NCI-H1105 (cell line): ENCODE measurements at places on chromosomes 12 and 14.
A peak's percentile ranks its signal among the peaks of the same experiment; 100 is the strongest.

DNA sequence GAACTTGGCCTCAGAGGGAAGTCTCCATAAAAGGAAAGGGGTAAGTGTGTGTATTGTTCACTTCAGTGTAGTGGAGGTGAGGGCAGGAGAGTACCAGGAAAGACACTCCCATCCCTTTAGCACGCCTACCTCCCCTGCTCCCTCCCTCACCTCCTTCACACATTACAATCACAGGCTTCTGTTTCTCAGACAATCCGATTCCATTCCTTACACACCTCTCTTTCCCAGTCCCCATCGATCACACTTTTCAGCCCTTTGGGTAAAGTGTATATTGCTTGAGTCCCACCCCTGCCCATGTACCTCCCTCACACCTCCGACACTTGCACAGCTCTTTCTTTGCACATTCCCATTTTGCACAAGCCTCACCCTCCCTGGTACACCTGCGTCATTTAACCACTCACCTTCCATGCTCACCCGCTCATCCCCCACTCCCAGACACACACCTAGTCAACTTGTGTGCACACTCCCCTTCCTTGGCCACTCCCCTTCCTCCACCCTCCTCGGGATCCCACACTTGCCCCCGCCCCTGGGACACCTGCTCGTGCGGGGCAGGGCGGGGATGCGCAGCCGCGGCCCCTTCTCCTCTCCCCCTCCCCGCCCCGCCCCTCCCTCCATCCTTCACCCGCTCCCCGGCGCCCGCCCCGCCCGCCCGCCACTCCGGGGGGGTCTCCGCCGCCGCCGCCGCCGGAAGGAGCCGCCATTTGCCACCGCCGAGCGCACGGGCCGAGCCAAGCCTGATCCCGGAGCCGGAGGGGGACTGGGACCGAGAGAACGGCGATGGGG, at the start of gene MARCHF9:
Gene MARCHF9, plus strand, starts transcription at position 693 of the 783 bp plus-strand sequence. CDS start 426 bp downstream, outside the sequence.
- DNase-seq = peak; percentile 56

GRCh38 chr12:104671409-104672095, 214.8 kb downstream of the CHST11 start:
- no peak for DNase-seq

DNA sequence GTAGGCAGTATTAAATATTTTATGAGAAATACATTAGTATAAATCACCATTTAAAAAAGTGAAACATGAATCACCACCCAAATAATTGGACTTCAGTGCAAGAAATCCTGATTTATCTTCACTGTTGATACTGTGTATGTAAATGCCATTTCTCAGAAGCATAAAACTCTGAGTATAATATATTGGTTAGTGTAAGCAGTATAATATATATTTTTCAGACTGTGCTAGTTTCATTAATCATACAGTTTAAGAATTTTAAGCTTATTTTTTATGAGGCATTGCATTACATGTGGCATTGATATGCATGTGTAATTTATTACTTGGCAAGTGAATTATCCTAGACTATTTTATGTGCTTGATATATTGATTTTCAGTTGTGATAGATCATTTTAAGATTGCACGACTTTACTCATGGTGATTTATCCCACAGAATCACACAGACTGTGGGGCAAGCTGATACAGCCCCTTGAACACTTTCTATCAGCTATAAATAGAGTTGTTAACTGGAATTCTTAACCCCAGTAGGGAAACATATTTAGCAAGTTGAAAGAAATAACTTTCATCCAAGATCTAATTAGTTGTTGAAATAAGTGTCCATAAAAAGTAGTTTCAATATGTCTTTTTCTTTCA, 403.5 kb downstream of the RPL10L start:
- DNase-seq = no peak

DNA sequence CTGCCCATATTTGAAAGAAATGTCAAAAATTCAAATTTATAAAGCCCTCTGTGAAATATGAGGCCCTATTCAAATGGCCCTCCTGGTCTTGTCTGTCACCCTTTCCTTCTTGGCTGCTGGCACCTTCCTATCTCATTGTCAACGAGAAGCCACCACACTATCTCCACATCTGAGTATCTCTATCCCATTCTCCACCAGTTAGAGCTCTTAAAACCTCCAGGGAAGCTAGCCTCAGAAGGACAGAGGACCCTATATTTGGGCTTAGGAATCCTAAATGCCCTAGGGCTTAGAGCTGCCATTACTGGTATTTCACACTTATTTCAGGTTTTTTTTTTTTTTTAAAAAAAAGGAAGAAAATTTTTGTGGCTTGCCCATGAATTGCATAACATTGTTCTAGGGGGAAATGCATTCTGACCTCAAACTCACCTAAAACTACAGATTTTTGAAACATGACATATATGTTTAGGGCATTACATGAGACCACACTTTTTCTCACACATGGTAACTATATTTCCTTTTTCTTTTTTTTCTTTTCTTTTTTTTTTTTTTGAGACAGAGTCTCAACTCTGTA, 25.0 kb downstream of the SLC25A21 start:
- no peak for DNase-seq

DNA sequence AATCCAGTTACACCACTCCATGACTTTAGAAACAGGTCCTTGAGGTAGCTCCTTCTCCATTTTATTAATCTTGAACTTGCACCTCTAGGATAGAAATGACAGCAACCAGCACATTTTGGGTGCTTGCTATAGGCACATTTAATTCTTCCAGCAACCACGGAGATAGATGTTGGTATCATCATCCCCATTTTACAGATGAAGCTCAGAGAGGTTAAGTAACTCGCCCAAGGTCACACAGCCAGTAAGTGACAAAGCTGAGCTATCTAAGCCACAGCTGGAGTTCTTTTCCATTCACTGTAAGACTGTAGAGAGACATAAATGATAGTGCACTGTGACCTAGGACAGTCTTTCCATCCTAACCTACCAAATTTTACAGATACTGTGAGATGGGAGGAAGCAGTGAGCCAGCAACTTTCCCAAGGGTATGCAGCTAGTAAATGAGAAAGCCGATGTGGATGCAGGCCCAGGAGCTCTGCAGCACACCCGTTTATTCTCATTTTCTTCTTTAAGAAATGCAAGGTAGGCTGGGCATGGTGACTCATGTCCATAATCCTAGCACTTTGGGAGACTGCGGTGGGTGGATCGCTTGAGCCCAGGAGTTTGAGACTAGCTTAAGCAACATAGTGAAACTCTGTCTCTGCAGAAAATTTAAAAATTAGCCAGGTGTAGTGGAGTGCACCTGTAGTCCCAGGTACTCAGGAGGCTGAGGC, 103.2 kb downstream of the TBX5 start:
- DNase-seq = no peak

GRCh38 chr12:57235017-57235727, 5.7 kb downstream of the SHMT2 start:
- DNase-seq = no peak

GRCh38 chr14:85037411-85037810, 492.5 kb upstream of the FLRT2 start:
- DNase-seq = no peak

DNA sequence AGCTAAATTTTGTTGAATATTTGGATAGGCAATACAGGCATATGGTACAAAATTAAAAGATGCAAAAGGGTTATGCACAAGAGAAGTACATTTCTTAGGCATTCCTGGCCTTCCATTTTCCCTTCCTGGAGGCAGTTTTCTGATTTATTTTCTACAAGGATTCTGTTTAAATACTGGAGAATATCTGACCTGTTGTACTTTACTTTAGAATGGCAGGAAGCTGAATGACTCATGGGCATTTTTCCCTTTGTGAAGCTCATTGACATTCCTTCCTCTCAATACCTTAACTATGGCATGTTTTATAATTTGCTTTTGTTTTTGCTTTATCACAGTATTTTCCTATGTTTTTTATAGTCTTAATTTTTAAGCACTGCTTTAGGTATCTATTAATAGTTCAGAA, 62.7 kb downstream of the RCOR1 start:
- no peak for DNase-seq

GRCh38 chr14:31194095-31194494, 13.5 kb downstream of the HECTD1 start:
- DNase-seq = no peak

GRCh38 chr14:63848890-63849289, 3.9 kb upstream of the SYNE2 start:
- DNase-seq = no peak

DNA sequence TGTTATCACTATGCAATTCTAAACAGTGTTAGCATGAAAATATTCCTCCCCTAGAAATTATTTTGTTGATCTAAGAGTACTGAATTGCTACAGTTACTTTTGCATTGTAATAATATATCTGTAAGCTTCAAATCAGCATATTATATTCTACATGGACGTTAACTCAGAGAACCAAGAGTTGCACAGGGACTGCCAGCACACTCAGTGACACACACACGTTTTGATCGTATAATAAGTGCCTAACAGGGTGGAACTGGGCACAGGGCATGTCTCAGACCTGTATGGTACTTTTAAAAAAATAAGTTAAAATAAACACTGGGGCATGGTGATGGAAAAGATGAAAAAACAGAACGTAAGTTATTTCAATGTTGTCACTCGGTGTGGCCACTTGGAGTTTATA, 451.6 kb downstream of the RGS6 start:
- DNase-seq = no peak

DNA sequence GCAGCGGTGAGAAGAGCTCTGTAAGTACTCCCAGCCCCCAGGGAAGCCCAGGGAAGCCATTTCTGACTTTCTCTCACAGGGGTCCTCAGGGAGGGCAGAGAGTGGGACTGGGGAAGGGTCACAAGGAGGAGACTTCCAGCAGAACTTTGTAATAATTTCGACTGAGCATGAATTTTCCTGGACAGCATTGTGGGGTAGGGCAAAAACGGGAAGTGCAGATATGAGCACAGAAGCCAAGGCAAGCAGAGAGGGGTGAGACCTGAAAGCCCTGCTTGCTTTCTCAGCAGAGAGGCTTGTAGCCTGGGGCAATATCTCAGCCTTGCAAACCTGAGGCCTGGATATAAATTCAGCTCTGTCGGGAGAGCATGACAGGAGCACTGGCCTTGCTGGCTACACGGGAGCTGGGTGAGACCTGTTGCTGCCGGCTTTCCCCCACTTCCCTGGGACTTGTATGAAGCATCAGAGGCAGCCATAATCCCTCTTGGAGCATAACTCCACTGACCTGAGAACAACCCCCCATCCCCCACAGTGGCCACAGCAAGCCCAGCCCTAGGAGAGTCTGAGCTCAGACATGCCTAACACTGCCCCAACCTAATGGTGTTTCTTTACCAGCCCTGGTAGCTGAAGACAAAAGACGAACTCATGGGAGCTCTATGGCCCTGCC, 9.8 kb upstream of the IQSEC3 start:
- no peak for DNase-seq

DNA sequence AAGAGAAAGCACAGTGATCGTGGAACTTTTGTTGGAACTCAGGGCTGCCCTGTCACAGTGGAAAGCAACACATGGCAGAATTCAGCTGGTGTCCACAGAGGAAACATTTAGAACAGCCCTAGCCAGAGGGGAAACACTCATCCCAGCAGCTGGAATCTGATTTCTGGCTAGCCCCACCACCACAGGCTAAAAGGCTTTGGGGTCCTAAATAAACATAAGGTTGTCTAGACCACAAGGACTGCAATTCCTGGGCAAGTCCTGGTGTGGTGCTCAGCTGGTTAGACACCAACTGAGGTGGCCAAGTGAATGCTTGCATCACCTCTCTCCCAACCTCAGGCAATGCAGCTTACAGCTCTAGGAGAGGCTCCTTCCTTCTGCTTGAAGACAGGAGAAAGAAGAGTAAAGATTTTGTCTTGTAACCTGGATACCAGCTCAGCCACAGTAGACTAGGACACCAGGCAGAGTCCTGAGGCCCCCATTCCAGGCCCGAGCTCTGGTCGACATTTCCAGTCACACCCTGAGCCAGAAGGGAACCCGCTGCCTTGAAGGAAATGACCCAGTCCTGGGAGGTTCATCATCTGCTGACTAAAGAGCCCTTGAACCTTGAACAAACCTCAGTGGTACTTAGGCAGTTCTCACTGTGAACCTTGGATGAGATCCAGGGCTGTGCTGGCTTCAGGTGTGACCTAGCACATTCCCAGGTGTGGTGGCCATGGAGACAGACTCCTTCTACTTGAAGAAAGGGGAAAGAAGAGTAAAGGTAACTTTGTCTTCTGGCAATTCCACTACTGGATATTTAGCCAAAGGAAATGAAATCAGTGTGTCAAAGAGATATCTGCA, 85.4 kb upstream of the PLXNC1 start:
- no peak for DNase-seq

DNA sequence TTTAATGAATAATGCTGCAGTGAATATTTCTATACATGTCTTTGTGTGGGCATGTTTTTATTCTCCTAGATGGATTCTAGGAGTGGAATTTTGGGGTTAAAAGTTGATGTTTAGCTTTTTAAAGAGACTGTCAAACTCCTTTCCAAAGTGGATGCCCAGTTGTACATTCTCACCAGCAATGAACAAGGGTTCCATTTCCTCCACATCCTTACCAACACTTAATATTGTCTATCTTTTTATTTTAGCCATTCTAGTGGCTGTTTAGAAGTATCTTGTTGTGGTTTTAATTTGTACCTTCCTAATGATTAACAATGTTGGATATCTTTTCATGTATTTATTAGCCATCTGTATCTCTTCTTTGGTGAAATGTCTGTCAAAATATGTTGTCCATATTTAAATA, 109.8 kb downstream of the SMOC1 start:
- DNase-seq = no peak

- DNase-seq = no peak
Observed at GRCh38 chr14:72980863-72981262, 46.0 kb downstream of the ZFYVE1 start.

DNA sequence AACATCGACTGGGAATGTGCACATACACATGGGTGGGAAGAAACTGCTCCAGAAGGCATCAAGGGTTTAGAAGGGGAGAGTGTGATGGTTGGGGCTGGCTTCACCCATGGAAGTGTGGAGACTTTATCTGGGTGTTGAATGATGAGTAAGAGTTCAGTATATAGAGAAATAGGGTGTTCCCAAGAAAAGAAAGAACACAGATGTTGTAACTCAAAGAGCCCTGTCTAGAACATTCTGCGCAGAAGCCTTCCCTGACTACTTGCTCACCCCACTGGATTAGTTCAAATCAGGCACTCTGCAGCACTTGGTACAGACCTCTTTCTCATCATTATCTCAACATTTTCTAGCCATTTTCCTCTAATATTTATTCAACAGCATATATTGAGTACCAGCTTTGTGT, 491.7 kb downstream of the SNAPC1 start:
- DNase-seq = no peak

DNA sequence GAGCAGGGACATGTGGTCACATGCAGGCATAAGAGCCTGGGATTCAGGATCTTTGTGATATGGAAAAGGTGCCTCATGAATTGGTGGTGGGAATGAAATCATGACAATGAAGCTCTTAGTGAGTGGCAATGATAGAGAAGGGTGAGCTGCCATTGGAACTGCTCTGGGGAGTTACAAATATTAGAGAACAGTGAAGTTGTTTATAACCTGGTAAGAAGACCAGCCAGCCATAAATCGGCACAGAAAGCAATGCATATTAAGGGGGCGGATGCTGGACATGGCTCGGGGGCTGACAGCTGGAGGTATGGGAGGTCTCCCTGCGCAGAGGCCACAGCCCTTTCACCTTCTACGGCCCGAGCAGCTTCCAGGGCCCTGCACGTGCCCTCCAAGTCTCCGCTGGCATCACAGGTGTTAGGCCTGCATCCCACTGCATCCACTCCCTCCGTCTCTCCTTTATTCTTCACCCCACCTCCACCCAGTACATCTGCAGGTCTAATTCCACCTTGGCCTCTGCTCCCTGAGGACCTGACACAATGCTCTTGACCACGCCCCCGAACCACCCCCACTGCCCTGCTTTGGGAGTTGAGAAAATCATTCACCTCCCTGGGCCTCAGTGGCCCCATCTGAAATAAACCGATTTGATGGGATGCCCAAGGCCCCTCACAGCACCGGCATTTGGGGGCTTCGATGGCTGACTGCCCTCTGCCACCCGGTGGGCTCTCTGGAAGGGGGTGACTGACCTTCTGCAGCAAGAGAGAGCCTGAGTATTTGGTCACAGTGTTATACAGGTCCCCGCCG, 4.1 kb downstream of the CACNA2D4 start:
- no peak for DNase-seq
